ENCODE measurements at places on chromosomes 6 and 20.

- DNase-seq, result peak; percentile 7
Measured at GRCh38 chr6:64330694-64331307, 695.2 kb downstream of the PHF3 start.

DNA sequence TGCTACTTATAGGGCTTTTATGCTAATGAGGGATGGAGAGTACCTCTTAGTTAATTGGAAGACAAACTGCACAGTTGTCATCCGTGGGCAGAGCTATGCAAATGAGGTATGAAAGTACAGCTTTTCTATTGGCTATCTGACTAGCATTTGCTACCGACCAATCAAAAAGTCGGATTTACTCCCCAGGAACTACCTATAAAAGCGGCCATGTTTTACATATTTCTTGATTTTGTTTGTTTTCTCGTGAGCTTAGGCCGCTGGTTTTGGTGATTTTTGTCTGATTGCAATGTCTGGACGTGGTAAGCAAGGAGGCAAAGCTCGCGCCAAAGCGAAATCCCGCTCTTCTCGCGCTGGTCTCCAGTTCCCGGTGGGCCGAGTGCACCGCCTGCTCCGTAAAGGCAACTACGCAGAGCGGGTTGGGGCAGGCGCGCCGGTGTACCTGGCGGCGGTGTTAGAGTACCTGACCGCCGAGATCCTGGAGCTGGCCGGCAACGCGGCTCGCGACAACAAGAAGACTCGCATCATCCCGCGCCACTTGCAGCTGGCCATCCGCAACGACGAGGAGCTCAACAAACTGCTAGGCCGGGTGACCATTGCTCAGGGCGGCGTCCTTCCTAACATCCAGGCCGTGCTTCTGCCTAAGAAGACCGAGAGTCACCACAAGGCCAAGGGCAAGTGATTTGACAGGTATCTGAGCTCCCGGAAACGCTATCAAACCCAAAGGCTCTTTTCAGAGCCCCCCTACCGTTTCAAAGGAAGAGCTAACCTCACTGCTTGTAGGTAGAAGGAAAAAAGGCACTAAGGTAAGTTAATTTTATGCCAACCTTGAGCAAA is 36.9 kb downstream of the HFE start:
- peak; percentile 98 for DNase-seq

- no peak for DNase-seq
Measured at GRCh38 chr20:31869942-31870725, at the start of the genes DUSP15 and TTLL9. TSS of gene DUSP15 (minus strand) at chr20:31870527. CDS start at chr20:31870337, 190 bp downstream. TSS of gene TTLL9 (plus strand) at chr20:31870634. CDS start at chr20:31871127, 493 bp downstream.

GRCh38 chr20:20712004-20712473 is 405 bp downstream of the RALGAPA2 start:
- no peak for DNase-seq

DNA sequence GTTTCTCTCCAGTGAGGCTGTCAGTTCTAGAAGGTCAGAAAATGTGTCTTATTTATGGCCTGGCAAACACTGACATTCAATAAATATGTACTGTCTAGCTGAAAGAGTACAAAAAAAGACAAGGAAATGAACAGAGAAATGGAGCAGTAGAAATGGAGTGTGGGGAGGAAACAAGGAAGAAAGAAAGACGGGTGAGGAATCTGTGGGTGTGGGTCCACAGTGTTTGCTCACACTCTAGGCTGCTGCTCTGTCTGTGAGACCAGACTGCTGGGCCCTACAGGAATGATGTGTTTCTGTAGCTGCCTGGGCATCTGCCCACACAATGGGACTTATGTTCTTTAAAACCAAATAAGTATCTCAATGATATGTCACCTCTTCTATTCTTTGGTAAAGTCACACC is 114.2 kb downstream of the MOXD1 start:
- no peak for DNase-seq

Measured in GF-D8 (cell line).